Stimulated activated CD8-positive, alpha-beta memory T cell treated with anti-CD3 and anti-CD28 coated beads, Interleukin-7, amount 100 ng/mL, for 48 hours (primary cell): ENCODE measurements at places on chromosomes 12 and 14.

GRCh38 chr12:29644536-29645162 is 139.1 kb downstream of the TMTC1 start:
- no peak for DNase-seq

GRCh38 chr14:31235462-31235861 is 27.9 kb upstream of the HECTD1 start:
- no peak for DNase-seq

DNA sequence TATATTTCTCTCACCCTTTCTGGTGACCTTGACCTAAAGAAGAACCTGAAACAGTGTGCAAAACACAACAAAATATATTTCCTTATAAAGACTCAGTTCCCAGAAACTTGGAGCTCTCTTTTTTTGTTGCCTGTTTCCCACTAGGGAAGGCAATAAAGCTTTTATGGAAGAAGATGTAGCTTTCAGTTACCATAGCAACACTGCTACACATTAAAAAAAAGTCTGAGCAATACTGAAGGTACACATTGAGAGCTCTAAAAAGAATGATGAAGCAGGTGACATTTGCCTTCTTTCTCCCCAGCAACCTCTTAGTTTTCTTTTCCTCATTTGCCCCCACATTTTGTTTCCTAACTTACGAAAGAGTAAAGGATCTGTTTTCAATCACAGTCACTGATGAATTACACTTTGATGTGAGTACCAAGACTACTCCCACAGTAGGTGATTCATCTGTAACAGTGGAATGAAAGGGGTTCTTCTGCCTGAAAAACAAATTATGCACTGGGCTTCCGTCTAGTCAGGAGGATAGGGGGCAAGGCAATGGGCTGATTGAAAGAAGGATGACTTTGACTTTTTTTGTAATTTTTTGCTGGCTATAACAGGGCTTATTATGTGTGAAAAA is 1.1 kb upstream of the CATSPERB start:
- no peak for DNase-seq

GRCh38 chr14:63204407-63205043 is at the start of gene RHOJ:
Gene RHOJ (plus strand): TSS chr14:63204443. CDS start chr14:63204870, 427 bp downstream.
- DNase-seq: no peak

DNA sequence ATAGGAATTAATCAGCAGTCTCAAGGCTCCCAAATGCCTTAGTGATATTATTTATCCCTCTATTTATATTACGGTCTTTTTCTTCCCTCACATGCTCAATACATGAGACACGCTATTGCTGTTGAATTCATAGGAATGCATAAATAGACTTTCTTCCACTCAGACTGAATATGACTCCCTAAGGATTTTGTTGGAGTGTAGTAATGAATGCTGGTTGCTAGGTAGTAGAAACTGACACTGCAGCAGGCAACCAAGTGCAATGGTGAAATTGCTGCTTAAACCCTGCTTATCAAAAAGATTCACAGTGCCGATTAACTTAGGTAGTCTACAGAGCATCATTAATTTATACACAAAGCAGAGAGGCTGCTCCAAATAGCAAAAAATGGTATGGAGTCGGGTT is 168.2 kb downstream of the KCNC2 start:
- DNase-seq: no peak

DNA sequence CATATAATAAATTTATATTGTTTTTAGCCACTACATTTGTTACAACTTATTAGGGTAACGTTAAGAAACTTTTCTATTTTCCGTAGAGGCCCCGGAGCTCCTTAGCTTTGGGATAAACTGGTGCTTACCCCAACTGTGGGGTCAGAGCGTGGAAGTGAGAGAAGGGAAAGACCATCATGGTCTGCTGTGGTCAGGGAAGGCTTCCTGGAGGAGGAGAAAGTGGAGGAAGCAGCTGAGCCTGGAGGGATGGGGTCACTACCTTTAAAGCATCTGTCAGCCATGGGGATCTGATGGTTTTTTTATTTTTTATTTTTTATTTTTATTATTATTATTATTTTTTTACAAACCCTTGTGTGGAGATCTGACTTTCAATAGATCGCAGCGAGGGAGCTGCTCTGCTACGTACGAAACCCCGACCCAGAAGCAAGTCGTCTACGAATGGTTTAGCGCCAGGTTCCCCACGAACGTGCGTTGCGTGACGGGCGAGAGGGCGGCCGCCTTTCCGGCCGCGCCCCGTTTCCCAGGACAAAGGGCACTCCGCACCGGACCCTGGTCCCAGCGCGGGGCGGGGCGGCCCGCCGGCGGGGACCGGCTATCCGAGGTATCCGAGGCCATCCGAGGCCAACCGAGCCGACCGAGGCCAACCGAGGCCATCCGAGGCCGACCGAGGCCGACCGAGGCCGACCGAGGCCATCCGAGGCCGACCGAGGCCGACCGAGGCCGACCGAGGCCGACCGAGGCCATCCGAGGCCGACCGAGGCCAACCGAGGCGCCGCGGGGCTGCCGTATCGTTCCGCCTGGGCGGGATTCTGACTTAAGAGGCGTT is 1101.2 kb upstream of the TMEM132C start:
- DNase-seq: peak; percentile 75

DNA sequence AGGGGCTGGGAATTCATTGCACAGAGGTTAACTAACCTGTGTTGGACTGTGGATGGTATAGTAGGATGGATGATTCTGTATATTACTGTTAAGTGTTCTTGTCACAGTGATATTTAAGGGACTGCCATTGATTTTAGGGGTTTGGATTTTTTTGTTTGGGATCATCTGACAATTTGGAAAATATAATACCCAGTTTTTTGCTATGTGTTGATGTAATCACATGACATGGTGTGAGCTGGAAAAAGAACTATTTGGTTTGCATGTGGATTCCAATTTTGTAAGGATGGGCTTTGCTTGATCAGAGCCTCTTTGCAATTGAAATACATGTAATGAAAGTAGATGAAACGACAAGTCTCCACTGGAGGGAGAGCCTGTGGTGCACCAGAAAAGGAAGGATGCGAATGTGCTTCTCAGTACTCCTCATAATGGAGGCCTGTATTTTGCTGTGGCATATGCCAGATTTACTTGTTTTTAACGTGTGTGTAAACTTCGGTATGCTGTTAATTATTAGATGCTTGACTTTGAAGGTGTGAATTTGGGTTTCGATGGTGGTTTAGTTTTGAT is 2.7 kb downstream of the DYRK2 start:
- DNase-seq: no peak

DNA sequence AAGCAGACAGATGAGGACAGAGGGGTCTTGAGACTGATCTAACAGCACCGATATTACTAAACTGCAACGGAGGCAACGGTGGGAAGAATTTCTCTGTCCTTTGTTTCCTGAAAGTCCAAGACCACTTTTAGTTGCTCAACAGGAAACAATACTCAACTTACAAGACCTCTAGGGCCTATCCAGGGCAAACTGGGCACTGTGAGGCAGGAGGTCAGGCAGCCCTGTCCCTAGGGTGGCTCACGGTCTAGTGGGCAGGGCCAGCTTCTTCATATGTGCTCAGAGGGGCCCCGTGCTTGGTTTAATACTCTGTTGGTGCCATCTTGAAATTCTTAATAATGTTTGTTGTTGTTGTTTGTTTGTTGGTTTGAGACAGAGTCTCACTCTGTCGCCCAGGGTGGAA is 14.2 kb downstream of the SSH1 start:
- DNase-seq: no peak

DNA sequence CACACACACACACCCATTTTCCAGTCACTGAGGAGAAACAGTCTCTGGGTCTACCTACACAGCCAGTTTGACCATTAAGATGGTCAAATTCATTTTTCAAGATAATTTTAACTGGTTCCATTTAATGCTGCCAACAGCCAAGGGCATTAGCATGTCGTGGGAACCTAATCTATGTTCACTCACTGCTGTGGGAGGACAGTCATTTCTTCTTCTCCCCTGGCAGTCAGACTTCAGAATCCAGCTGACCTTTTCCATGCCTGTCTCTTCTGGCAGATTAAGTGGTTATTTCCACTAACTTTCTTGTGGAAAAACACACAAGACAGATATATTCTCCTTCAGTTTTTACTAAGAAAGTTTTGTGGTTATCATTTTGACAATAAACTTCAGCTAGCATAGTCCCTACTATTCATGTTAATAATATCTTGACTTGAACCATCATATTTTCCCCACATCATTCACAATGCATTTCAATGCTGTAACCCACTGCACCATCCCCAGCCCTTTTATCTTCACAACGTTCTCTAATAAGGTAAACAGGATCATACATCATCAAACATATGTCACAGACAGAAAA is 82.2 kb downstream of the DAD1 start:
- no peak for DNase-seq

- DNase-seq: no peak
Observed at GRCh38 chr12:105930557-105931503, 207.9 kb downstream of the NUAK1 start.

- DNase-seq: no peak
Observed at GRCh38 chr12:92425165-92425564, 277.6 kb upstream of the PLEKHG7 start.

DNA sequence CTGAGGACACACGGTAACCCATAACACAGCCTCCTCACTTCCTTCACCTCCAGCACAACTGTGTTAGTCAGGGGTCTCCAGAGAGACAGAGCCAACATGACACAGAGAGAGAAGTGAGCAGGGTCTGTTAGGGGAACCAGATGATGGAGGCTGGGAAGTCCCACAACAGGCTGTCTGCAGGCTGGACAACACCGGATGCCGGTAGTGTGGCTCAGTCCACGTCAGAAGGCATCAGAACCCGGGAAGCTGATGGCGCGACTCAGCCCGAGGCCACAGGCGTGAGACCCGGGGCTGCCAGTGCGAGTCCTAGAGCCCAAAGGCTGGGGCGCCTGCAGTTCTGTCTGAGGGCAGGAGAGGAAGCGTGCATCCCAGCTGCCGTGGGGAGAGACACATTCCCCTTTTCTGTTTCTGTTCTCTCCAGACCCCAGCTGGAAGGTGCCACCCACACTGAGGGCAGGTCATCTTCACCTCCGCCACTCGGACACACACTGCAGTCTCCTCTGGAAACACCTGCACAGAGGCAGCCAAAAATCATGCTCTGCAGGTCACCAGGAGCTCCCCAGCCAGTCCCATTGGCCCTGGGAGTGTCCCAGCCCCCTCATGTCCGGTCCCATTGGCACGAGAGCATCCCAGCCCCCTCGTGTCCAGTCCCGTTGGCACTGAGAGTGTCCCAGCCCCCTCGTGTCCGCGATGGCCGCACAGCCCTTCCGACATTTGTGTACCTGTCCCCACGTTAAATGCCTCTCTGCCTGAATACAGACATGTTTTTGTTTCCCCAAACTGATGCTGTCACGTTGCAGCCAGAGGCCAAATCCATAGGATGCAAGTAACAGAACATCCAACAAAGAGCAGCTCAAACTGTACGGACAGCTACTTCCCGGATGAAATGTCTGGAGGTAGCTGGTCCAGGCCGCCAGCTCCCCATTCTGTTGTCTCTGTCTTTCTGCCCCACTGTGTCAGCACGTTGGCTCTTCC is 7.9 kb upstream of the FBRSL1 start:
- no peak for DNase-seq

GRCh38 chr14:96090441-96091148 is 51.4 kb downstream of the C14orf132 start:
- no peak for DNase-seq

DNA sequence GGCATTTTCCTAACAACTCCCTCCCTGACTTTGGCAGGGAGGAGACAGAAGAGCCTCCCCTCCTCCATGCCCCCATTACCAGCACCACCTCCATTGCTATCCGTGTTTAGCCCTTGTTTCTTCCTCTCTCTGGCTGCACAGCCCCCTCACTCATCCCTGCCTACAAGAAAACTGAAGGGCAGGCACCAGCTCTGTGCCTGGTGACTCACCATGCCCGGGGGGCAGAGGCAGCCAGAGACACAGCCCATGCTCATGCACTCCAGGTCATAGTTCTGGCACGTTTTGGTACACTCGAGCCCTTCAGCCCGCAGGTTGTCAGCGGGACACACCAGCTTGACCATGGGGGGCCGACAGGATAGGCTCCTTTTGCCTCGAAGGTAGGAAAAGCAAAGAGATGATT is 80.4 kb downstream of the VWF start:
- DNase-seq: no peak

DNA sequence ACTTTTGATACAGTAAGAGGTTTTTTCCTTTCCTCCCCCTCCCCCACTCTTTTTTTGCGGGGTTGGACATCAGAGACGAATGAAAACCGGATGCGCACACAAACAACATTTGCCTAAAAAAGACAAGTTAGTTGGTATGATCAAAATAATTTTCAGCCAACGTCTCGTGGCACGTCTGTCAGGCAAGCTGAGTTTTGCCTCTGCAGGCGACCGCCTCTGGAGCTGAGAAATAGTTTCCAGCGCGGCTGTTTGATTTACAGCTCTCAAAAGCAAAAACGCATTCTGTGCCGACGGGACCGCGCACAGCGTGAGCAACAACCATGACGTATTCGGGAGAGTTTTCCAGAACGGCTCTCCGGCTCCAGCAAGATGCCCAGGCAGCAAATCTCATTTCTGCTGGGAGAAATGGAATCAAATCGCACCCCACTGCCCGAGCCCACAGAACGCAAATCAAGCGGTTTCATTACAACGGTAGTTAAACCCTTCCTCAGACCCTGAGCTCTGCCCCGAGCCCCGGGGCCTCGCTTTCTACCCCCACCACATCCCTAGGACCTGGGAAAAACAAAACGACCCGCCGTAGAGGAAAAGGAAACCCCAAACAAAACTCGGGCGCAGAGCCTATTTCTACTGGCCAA is 14.2 kb upstream of the CALM1 start:
- peak; percentile 27 for DNase-seq

DNA sequence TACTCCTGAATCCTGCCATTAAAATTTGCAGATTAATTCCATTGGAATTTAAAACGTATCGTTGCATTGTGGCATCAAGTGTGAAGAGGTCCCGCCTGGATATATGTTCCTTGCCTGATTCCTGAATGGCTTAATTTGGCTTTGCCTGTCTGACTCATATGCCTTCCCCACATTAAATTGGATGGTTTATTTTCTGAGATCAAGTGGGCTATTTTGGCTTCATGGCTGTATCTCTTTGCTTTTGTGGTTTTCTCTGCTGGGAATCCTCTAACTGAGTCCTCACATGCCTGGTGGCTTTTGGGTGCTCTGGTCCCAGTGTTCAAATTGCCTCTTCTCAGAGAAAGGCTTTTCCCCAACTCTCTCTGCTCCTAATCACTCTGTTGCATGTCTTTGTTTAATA is 127.9 kb upstream of the DYRK2 start:
- DNase-seq: no peak

GRCh38 chr14:103854822-103855733 is 7.7 kb upstream of the PPP1R13B start:
- no peak for DNase-seq
